ENCODE measurements at places on chromosomes 6 and 20. TPM values are rescaled to one million over a fixed set of nuclear protein-coding genes. Genes with fewer than 3 reads are reported as not detected.

Gene IPCEF1
- total RNA-seq: 2.5 TPM

Gene TRDN
- total RNA-seq: 25.3 TPM

Gene GRIK2
- 3.7 TPM for total RNA-seq

Gene NEDD9
- total RNA-seq: 49.7 TPM

Gene SLC22A3
- total RNA-seq: 21.4 TPM

- DNase-seq: no peak
Measured at GRCh38 chr6:33854572-33855030, 50.8 kb upstream of the MLN start.

DNA sequence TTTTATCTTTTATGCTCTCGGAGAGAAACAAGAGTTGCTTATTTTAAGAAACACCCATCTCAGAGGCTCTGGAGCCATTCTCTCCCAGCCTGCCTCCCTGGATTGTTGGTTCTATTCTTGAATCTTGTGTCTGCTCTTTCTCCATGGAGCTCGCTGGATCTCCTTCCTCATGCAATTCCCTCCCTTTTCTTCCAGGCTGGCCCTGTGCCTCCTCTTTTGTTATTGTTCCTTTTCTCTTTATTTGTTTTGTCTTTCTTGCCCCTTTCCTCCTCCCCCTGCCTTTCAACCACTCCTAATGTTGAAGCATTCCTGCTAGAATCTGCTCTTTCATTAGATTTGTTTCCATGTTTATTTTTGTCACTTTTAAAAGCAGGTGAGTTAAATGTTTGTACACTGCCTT, 76.5 kb downstream of the STMND1 start:
- no peak for DNase-seq

- DNase-seq: no peak
Measured at GRCh38 chr6:159595173-159595572, 97.9 kb downstream of the SOD2 start.

All from skin of body (tissue), 3 donors.